ENCODE measurements at places on chromosomes 4 and X.

- DNase-seq: no peak
Observed at GRCh38 chr4:70739496-70740337, 18.0 kb downstream of the RUFY3 start.

- no peak for DNase-seq
Observed at GRCh38 chr4:124118061-124118460, 594.5 kb downstream of the ANKRD50 start.

- DNase-seq: no peak
Observed at GRCh38 chr4:186485150-186485549, 70.2 kb downstream of the MTNR1A start.

- DNase-seq: no peak
Observed at GRCh38 chrX:138150709-138151108, 560.8 kb downstream of the FGF13 start.

DNA sequence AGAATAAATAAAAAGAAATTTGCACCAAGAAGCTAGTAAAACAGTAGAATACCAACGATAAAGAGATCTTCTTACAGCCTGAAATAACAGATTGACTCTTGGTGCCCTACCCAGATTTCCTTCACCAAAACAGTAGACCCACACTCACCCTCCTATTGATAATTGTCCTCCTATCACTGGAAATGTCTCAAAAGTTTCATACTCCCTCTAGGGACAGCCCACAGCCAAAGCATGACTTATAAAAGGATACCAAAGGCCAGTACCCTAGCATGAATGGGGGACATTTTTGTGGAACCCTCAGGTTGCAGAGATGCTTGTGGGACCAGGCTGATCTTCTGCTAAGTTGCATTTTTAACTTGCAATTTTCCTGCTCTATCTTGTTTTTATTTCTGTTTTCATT, 104.1 kb downstream of the INPP4B start:
- no peak for DNase-seq

DNA sequence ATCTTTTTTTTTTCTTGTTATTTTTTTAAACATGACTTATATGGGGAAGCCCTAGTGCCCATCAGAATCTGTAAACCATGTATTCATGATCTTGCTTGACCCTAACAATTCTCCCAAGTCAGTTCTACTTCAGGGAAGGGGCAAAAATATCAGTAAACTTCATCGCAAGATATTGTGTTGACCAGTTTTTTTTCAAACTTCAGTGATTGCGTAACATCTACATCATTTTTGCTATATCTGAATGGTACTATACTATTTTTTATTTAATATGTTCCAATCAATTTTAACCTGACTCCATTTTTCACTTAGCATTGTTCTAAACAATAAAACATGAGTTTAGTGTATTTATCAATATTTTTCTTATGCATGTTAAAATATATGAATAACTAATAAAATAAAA, 221.2 kb downstream of the NKX6-1 start:
- no peak for DNase-seq

DNA sequence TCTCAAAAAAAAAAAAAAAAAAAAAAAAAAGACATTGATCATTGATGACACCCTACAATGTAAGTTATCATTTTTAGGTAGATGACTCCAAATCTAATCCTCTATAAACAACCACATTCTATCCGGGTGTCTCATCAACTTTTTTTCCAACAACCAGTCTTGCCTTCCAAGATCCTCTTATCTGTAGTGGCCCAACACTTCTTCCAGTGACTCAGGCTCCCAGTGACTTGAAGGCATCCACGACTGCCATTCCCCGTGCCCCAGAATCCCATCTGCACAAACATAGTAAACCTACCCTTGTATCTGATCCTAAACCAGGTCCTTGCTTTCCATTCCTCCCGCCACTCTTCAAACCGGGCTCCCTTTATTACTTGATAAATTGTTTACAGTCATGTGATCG, 15.6 kb upstream of the TSPAN5 start:
- no peak for DNase-seq

DNA sequence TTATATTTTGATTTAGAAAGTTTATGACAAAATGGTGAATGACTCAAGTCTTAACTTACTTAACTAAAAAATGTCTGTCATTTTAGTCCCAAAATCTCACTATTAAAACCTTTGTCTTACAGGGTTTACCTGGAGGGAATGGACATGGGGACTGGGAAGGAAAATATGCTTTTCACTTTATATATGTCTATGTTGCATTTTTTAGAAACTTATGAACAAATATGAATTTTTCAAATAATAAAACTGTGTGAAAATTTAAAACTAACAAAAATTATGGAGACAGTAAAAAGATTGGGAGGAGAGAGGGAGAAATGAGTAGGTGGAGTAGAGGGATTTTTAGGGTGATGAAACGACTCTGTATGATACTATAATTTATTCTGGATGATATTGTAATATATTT, 6.2 kb downstream of the MGARP start:
- DNase-seq: no peak

GRCh38 chr4:36198068-36198808, 46.1 kb downstream of the ARAP2 start:
- no peak for DNase-seq

DNA sequence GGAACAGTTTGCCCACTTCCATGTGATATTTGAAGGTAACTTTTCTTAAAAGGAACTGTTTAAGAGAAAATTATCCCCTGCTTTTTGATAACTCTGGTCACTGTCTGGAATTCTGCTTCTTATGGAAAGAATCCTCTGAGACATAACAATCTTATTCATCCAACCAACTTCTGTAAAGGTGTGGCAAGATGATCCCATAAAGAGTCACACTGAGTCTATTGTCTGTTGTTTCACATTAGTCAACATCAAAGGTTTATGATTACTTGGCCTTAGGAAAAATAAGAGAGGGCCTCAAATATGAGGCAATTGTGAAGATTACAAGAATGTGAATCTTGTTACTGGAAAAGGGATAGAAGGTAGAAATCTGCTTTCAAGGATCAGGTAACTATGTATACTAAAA, 88.0 kb upstream of the MAGEB18 start:
- DNase-seq: no peak

- DNase-seq: no peak
Observed at GRCh38 chrX:139532834-139533233, 2.3 kb downstream of the F9 start.

- no peak for DNase-seq
Observed at GRCh38 chr4:59945277-59945676, 1254.8 kb upstream of the ADGRL3 start.

All from activated CD8-positive, alpha-beta memory T cell treated with anti-CD3 and anti-CD28 coated beads for 1 hour (primary cell).